ENCODE measurements at places on chromosomes 16 and 17.

DNA sequence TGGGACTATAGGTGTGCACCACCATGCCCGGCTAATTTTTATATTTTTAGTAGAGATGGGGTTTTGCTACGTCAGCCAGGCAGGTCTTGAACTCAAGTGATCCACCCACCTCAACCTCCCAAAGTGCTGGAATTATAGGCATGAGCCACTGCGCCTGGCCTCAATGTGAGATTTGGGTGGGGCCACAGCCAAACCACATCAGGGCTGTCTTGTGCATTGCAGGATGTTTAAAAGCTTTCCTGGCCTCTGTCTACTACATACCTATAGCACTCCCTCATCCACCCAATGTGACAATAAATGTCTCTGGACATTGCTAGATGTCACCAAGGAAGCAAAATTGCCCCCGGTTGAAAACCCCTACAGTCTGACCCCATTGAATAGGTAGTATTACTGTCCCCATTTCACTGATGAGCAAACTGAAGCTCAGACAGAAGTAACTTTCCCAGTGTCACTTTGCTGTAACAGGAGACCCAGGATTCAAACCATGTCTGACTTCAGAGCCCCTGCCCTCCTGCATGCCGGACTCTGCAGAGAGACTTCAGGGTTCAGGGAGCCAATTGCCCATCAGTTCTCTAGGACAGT, 3.6 kb upstream of the MAP3K14 start:
- DNase-seq = no peak

- no peak for DNase-seq
These were observed 34.6 kb upstream of the CDH15 start for GRCh38 chr16:89136931-89137330.

DNA sequence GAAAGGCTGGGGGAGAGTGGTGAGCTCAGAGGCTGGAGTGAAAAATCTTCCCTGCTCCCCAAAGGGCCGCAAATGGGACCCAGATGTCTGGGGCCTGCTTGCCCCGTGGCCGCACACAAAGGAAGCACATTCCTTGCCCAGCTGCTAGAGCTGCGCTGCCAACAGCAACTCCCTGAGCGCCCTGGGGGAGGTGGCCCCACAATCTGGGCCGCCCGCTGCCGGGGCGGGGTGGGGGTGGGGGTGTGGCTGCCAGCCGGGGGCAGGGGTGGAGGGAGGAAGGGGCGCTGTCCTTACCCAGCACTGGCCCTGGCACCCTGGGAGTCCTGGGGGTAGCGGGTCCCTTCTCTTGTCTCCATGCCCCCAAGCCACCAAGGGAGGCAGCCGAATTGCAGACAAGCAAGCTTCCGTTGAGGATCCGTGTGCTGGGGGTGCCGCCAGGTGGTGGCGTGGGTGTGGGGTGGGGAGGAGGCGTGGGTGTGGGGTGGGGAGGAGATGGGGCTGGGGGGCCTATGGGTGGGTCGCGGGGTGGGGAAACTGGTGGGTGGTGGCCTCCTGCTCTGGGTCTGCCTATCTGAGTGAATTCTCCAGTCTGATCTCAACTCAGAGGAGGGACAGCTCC, 48.4 kb upstream of the PABPN1L start:
- DNase-seq = no peak

GRCh38 chr17:17035920-17036523, 6.2 kb upstream of the MPRIP start:
- no peak for DNase-seq

GRCh38 chr17:17565471-17566339, 25.8 kb downstream of the PEMT start:
- no peak for DNase-seq

DNA sequence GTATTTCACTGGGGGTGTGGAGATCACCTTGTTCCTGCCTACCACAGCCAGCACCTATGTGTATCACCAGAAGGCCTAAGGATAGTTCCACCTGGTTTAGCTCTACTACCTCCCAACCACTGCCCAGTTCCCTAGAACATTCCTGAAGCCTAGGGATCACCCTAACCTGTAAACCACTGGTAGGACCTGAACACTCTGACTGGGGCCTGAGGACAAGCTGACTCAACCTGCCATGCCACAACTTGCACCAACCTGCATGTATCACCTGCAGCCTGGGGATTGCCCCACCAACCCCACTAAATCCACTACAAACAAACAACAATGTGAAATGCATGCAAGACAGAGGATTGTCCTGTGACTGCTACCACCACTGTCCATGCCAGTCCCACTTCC, 128.1 kb downstream of the KIF2B start:
- peak; percentile 86 for DNase-seq

DNA sequence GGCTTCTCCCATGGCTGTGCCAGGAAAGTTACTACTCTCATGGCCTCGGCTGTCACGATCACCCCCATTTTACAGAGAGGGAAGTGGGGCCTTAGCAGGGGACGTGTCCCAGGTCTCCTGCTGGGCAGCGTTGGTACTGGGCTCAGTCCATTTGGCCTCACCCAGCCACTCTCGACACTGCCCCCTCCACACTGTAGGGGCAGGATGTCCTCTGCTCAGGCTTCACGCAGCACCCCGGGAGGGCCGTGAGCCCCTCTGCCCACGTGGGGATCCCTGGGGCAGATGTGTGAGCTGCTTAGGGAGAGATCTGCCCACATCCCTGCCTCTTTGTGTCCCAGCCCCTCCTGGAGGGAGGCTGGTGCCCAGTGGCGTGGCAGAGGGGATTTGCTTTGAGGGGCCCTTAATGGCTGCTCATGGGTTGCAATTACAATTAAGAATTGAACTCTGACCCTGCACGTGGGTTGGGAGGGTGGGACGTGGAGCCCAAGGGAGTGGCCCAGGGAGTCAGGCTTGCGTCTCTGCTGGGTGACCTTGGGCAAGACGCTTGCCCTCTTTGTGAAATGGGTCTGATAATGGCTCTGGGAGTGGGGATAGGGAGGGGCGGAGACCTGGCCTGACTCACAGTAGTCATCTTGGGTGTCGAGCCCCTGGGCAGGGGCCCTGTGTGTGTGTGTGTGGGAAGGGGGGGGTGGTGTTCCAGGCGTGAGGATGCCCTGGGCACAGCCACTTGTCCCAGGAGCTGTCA, 2.3 kb upstream of the KCNJ12 start:
- no peak for DNase-seq

GRCh38 chr17:28717578-28718332, at the start of gene RAB34:
Gene RAB34, minus strand, starts transcription at chr17:28717868. Its CDS starts 602 bp downstream, at chr17:28717266.
- DNase-seq = peak; percentile 76

DNA sequence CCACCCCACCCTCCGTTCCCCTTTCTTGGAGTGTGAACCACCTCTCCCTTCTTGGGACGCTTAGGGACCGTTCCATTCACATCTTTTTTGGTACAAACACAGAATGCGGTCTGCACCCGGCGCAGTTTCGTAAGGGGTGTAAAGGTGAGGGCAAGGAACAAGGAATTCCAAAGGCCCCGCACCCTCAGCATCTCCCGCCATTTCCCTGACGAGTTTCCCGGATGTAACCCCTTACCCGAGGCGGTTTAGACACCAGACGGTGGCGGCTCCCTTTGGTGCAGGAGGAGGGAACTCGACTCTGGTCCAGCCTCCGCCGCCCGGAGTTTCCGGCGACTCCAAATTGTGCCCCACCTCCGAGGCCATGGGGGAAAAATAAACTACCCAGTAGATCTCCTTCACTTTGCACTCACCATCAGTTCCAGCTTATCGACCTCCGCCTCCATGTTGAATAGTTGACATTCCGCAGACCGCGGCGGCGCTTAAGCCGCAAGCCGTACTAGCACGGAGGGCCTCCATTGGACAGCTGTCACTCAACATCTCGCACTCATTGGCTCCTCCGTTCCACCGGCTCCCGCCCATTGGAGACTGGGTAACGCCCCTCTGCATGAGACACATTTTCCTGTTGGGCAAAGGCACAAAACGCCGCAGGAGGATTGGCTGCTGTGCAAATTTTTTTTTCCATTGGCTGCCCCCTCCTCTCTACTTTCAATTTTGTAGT, at the start of gene SKA2:
TSS of gene SKA2 (minus strand) at position 466 of the 718 bp plus-strand sequence. CDS start at position 443, 23 bp downstream.
- no peak for DNase-seq

DNA sequence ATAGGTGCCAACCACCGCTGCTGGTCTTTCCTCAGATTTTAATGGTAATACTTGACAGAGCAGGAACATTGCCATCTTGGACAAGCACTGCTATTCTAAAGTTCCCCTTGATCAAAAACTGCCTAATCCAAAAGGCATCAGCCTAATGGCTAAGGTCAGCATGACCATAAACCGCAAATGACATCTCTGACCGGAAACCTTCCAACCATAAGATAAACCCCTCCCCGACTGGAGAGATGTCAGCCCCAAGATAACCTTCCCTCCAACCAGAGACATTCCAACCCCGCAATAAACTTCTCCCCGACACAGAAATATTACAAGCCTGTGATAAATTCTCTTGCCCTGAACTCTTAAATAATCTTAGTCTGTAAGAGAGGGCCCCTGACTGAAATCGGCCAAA, 7.4 kb upstream of the DHX40 start:
- no peak for DNase-seq

- no peak for DNase-seq
These were observed 88.2 kb downstream of the IRF8 start for GRCh38 chr16:85986931-85987749.

DNA sequence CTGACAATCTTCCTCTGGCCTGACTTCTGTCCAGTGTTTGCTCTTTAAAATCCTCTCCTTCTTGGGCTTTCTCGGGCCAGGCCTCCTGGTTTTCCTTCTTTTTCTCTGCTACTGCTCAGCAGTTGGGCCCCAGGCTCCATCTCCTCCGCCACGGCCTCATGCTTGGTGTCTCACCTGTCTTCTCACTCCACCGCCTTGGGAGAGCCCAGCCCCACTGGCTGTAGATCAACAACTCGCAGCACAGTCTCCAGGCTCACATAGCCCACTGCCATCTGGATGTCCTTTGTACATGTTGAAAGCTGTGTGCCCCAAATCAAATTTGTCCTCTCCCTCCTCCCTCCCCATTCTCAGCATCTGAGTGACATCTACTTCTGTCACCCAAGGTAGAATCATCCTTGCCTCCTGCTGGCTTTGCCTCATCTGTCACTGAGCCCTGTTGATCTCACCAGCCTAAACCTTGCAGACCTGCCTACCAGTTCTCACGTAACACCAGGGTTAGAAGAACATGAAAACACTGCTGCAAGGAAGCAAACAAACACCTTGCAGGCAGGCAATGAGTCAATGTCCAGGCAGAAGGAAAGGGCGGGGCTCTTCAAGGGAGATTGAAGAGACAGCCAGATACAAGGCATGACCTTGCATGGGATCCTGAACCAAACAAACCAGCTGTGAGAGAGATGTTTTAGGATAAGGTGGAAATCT, 103.2 kb upstream of the SMURF2 start:
- peak; percentile 79 for DNase-seq

- peak; percentile 55 for DNase-seq
These were observed 18.2 kb downstream of the RAB40C start for GRCh38 chr16:608019-608418.

DNA sequence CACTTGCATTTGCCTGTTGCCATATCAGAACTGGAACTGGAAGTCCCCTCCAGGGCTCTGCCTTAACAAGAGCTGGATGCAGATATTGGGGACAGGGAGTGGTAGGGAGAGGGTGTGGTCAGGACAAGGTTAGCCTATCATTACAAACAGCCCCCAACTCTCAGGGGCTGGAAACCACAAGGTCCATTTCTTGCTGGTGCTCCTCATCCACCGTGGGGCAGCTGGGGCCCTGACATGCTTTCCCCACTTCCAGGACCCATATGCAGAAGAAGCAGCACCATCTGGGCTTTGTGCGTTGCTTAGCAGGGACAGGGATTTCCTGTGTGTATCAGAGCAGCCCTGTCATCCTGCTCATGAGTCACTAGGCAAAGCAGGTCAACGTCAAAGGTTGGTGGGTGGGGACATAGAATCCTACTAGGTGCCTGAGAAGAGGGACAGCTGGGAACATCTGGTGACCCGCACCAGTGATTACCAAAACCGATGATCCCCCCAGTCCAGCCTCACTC, 26.9 kb downstream of the RGS9 start:
- peak; percentile 83 for DNase-seq

DNA sequence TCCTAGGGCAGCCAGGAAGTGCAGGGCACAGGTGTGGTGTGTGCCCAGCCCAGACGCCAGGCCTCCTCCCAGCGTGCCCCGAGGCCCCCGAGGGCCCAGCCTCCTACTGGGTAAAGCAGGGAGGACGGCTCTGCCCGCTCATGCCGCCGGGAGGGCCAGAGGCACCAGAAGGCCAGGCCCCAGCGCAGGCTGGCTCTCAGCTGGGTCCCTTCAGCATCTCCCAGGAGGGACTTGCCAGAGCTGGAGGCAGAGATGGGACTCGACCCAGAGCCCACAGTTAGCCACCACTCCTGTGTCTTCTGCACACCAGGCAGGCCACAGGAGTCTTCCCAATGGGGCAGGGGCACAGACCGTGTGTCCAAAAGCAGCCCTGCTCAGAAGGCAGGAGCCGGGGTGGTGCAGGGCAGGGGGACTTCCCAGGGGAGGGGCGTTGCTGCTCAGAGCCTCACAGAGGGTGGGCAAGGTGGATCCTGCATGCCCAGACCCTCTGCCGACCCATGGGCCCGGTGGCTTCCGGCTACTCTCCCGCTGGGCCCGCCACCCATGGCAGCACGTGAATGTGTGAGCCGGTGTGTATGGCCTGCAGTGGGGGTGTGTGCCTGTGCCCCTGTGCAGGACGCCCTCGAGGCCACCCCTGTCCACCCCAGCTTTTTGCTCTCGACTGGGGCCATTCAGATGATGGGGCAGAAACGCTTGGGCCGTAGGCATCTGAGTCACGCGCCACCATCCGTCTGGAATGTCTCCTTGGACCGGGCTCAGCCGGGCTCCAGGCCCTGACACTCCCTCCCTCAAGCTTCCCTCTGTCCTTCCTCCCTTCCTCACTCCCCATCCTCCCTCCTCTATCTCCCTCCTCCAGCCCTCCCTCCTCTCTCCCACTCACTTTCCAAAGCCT, 5.7 kb upstream of the ZNF469 start:
- no peak for DNase-seq

DNA sequence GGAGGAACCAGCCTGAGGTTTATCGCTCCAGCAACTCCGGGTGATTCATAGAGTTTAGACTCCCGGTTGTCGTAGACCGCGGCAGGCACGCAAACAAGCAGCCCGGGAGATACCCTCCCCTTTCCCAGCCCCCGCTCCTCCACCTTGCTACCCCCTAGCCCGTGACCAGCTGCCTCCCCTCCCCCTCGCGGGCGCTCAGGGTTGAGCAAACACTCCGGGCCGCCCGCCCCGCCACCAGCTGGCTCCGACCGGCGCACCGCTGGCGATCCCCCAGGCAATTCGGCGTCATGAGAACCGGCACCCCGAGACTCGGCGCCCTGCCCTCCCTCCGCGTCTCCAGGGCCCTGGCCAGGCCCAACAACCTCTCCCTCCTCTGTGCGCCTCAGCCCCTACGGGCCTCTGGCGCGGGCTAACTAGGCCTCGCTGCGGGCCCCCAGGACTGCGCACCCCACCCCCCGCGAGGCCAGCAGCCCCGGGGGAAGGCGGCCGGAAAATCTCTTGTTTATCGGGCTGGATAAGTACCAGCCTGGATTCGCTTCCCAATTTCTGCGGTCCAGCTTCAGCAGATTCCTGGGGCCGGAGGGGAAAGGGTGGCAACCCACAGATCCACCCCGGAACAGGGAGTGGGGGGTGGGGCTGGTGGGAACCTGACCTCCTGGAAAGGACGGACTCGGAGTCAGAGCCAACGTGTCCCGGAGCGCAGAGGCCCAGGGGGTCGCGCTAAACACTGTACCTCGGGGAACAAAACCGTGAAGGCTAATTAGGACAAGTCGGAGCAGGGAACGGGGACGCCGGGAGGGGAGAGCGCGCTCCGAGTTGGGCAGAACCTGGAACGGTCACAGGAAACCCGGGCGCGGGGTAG, 951 bp upstream of the GPRC5C start:
- DNase-seq = peak; percentile 68

Measured in epithelial cell of esophagus (primary cell).